Stimulated activated CD4-positive, alpha-beta T cell treated with anti-CD3 and anti-CD28 coated beads, Interleukin-12 subunit alpha, Interleukin-12 subunit beta, amount 100 ng/mL, for 48 hours (primary cell): ENCODE measurements at places on chromosomes 6 and 20.

- DNase-seq = no peak
Measured at GRCh38 chr6:108877046-108877751, 29.0 kb downstream of the ARMC2 start.

- no peak for DNase-seq
Measured at GRCh38 chr20:57988422-57988821, 240.0 kb downstream of the ANKRD60 start.

DNA sequence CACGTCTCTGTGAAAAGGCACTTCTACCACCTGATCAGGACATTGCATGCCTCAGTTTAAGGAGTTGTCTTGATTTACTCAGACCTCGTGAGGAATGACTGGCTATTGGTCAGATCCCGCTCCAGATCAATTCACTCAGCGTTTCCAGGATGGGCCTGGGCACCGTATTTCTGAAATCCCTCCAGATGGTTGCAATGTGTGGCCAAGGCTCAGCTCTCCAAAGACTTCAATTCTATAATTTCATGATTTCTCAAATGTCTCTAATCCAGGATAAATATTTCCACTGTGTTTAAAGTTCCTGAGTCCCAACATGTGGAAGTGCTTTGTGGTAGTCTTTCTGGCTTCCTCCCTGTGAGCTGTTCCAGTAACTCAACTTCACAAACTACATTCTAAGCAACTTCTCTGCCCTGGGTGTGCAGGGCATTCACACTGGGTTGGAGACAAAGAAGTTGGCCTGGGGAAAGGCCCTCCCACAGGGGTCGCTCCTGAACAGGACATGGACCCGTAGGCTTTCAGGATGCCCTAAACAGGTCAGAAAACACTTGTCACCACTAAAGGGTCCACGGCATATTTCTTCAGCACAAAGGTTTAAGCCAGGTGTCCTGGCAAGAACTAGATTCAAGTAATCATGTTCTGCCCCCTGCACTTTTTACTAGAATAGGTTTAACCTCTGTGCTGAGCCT is 212.1 kb downstream of the WDR27 start:
- no peak for DNase-seq

DNA sequence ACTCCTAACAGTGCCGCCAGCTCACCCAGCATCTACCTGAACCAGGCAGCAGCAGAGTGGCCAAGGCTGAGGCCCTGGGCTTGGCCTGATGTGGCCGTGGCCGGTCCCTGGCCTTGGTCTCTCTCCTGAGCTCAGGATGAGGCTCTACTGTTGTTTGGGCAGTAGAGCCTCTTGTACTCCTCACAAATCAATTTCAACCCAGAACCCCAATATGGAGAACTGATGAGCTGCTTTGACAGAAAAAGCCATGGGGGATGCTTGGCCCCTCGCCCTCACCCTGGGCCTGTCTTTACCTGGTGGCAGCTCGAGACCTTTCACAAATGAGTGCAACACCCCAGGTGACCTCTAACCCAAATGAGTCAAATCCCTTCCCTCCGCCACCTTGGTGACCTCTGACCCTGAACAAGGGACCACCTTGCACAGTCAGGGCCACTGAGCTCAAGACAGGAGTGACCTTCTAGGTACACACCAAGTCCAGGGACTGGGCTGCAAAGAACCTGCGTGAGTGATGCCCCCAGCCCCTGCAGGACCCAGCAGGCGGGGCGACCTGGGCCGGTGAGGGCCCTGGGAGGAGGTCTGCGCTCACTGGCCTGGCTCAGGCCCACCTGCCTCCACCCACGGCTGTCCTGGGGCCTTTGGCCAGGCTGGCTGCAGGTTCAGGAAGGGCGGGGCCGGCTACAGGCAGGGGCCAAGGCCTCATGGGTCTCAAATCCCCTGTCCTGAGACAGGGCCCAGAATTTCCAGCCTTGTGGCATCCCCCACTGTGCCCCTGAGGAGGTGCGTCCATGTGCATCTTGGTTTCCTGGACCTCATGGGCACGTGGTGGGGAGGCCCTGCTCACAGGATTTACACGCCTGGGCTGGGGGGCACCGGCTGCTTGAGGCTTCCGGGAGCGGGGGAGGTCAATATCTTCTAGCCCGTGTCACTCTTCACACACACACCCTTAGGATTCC is 30.2 kb downstream of the PSMG4 start:
- DNase-seq = no peak

DNA sequence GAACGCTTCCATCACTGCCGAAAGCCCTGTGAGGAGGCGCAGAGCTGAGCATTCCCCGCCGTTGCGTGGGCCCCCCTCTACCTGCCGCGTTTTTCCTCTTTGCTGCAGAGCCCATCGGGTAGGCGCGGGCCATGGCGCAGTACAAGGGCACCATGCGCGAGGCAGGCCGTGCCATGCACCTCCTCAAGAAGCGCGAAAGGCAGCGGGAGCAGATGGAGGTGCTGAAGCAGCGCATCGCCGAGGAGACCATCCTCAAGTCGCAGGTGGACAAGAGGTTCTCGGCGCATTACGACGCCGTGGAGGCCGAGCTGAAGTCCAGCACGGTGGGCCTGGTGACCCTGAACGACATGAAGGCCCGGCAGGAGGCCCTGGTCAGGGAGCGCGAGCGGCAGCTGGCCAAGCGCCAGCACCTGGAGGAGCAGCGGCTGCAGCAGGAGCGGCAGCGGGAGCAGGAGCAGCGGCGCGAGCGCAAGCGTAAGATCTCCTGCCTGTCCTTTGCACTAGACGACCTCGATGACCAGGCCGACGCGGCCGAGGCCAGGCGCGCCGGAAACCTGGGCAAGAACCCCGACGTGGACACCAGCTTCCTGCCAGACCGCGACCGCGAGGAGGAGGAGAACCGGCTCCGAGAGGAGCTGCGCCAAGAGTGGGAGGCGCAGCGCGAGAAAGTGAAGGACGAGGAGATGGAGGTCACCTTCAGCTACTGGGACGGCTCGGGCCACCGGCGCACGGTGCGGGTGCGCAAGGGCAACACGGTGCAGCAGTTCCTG is 693 bp downstream of the FAM50B start:
- DNase-seq = no peak

GRCh38 chr20:17946572-17947473 is 21.8 kb downstream of the SNX5 start:
- DNase-seq = no peak

- DNase-seq = no peak
Measured at GRCh38 chr6:51720327-51720726, 367.1 kb downstream of the PKHD1 start.

DNA sequence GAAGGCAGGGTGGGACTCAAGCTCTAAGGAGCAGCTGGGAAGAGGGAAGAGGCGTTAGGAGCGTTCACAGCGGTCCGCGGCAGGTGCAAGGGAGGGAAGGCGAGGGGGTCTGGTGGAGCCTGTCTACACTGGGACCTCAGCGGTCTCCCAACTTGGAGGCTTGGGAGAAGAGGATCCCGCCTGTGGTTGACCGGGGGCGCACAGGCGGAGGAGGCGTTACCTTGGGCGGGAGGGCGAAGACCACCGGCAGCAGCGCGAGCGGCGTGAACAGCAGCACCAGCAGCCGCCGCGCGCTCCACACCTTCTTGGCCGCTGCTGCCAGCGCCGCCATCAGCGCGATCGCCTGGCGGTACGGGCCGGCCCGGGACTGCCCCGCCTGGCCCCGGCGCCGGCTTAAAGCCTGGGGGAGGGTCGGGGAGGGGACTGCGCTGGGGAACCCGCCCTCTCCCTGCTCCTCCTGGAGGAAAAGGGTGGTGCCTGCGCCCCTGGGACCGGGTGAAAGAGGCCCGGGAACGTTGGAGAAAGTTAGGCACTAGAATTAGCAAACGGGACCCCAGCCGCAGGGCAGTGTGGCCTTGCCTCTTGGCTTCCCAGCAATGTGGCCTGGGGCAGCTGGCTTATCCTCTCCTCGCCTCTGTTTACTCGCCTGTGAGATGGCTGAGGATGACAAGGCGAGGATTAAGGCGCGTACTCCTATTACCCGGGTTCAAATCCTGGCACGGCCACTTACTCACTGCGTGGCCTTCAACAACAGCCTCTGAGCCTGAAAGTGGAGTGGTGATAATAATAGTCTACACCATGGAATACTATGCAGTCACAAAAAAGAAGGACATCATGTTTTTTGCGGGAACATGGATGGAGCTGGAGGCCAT is at the start of gene SLC13A3:
Gene SLC13A3 (minus strand): TSS at position 369 of the 872 bp plus-strand sequence. CDS start 38 bp downstream, at position 331.
- no peak for DNase-seq

- DNase-seq = no peak
Measured at GRCh38 chr6:159061805-159062563, 17.2 kb upstream of the TAGAP start.

DNA sequence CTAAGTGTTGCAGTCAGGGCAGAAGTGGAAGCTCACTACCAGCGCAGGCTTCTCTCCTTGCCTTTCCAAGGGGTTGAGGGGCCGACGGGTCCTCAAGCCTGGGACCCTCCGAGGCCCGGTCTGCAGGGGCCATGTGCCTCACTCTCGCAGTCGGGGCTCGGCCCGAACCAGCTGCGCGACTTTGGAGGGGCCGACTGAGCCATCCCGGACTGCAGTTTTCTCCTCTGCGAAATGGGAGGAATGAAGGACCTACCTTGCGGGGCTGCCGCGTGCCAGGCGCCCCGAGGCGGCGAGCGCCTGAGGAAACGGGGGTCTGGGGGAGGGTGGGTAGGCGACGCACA is 5.6 kb downstream of the LZTS3 start:
- DNase-seq = no peak

DNA sequence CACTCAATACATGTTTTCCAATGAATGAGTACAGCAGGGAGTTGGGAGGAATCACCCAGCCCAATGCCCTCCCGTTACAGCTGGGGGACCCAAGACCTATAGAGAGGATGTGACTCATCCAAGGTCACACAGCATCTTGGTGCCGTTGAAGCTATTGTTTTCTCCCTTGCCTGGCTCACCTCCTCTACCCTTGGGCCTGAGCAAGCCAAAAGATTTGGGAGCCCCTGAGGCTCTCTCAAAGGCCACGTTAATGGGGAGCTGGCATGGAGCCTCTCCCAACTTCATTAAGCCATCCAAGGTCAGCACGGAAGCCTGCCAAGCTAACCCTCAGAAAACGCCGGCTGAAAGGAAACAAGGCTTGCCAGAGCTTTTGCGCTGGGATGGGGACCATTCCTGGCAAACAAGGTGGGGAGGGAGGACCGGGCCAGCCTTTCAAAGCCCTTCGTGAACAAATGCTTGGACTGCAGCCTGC is 30.4 kb downstream of the KCNB1 start:
- no peak for DNase-seq

GRCh38 chr6:16320533-16321340 is 82.3 kb downstream of the GMPR start:
- no peak for DNase-seq

DNA sequence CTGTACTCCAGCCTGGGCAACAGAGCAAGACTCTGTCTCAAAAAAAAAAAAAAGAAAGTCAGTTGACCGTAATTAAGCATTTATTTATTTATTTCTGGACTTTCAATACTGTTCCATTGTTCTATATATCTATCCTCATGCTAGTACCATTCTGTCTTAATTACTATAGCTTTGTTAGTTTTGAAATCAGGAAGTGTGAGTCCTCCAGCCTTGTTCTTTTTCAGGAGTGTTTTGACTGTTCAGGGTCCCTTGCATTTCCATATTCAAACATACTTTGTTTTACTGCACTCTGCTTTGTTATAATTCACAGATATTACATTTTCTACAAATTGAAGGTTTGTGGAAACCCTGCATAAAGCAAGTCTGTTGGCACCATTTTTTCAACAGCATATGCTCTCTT is 36.7 kb upstream of the ASXL1 start:
- no peak for DNase-seq

GRCh38 chr6:138844192-138844591 is 48.3 kb downstream of the ECT2L start:
- DNase-seq = no peak

DNA sequence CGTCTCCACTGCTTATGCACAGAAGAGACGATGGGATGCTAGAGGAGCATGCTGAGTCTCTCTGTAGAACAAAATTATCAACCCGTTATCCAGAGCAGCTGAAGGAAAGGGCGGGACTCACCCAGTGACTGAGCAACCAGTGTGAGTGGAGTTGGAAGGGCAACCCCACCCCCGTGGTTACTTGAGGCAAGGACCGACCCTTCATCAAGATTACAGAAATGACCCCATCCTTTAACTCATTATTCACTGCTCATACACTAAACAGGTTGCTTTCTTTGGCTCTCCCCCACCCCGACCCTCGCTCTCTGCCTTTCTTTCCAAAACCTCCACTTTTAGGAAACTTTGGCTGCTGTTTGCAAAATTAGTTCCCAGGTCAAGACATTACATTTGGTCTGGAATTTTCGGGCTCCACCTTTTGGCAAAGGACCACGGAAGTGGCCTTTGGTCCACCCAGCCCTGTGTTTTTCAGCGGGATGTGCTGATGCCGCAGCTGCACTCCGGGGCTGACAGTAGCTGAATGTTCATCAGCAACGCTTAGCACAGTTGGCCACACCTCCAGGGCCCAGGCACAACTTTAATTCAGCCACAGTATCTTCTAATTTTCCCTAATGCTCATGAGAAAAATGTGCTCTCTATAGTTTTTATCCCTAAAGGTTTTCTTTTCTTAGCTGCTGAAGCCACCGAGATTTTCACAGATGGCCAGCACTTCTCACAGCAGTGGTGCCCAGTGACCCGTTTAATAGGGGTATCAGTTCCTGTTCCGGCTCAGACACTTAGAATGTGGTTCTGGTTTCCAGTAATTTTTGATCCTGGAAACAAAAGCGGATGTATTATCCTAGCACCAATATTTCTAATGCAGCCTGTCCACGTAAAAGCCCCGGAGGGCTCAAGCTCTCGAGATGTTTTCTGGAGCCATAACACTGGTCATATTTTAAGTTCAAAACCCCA is 103.6 kb upstream of the NXT1 start:
- no peak for DNase-seq

DNA sequence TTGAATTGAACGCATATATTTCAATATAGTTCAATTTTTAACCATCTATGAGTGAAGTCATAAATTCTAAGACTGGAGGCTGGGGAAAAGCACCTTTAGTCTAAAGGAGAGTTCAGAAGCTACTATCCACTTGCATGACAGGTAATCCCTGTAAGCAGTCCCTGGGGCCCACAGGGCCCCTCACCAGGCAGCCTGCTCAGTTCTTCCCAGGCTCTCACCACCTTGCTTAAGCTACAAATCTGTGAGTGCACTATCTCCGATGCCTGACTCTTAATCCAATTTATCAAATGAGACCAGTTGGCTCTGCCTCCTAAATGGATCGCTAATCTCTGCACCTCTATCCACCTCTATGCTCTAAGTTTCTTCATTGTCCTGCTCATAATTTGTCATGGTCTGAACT is 413.8 kb downstream of the PTPRT start:
- no peak for DNase-seq

GRCh38 chr6:39088331-39088730 is 26.7 kb downstream of the SAYSD1 start:
- no peak for DNase-seq

GRCh38 chr6:53239526-53239925 is 90.9 kb upstream of the GCM1 start:
- no peak for DNase-seq

GRCh38 chr20:58450254-58450653 is 61.2 kb downstream of the VAPB start:
- DNase-seq = no peak

- DNase-seq = no peak
Measured at GRCh38 chr6:45031601-45032000, 296.5 kb upstream of the RUNX2 start.
